ENCODE measurements at places on chromosomes 7 and 10.

GRCh38 chr10:4170181-4170580 is 385.2 kb upstream of the KLF6 start:
- no peak for DNase-seq

GRCh38 chr7:42105554-42106358 is 131.3 kb downstream of the GLI3 start:
- peak; percentile 40 for DNase-seq

- DNase-seq, result peak; percentile 22
Observed at GRCh38 chr7:77409005-77409738, 7.0 kb downstream of the GSAP start.

GRCh38 chr7:1321411-1322239 is 89.0 kb downstream of the UNCX start:
- no peak for DNase-seq

DNA sequence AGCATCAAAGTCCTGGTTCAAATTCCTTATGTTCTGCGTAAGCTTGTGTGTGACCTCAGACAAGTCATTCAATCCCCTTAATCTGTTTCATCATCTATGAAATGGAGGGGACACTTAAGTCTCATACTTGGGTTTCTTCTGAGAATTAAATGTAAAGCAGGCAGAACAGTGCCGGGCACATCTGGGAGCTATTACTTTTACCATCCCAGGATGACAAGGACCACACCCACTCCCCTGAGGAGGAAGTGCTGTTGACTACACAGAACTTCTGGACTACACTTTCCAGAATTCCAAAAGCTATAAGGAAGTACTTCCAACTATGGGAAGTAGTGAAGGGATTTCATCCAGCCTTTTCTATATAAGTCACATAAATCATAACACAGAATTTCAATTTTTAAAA is 294.9 kb downstream of the IPMK start:
- no peak for DNase-seq

- no peak for DNase-seq
Observed at GRCh38 chr7:81120111-81120510, 201.3 kb upstream of the SEMA3C start.

DNA sequence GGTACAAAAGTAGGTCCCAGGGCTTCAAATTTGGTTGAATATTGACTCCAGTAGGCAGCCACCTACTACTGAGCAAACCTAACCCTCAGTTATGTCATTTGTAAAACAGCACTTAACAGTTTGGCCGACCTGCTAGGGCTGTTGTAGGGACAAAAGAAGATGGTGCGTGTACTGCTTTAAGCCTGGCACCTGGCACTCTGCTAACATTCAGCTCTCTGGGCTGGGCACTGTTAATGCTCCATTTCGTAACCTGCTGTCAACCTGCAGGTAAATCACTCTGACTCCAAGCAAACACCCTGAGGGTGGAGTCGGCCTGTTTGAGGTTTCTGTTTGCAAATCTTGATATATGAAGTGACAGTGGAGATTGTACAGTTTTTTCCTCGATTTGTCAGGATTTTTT is 7.2 kb downstream of the ZKSCAN1 start:
- DNase-seq, result no peak

- peak; percentile 6 for DNase-seq
Observed at GRCh38 chr10:88660598-88660884, 3.7 kb upstream of the LIPF start.

- DNase-seq, result no peak
Observed at GRCh38 chr10:63286340-63286739, 153.2 kb downstream of the NRBF2 start.

DNA sequence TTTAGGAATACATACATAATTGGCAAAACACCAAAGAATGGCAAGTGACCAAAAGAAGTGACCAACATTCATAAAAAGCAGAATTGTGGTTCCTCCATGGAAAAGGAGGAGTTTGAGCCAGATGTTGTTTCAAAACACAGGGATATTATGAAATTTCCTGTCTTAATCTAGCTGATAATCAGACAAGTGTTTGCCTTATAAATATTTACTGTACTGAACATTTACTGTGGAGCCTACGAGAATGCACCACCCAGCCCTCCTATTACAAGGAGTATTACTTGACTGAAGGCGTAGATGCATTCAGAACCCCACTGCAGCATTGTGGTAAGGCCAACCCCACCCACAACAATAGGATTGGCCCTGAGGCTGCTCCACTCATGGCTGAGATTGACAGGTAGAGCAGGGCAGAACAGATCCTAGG is 118.9 kb downstream of the AKR1D1 start:
- DNase-seq, result no peak

DNA sequence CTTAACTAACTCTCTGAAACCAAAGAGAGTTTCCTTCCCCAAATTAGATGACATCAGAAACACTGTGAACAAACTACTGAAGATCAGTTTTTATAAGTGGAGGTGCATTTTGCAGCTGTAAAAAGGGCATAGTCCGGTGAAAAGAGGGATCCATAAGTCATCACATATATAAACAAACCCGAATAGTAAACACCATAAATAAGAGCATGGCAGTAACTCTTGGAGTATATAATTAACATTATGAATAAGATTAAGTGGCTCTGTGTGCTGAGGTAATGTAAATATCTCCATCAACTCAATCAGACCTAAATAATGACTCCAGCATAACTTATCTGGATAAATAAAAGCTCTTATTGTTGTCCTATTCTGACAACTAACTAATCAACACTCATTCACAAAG is 43.0 kb upstream of the SHTN1 start:
- no peak for DNase-seq

DNA sequence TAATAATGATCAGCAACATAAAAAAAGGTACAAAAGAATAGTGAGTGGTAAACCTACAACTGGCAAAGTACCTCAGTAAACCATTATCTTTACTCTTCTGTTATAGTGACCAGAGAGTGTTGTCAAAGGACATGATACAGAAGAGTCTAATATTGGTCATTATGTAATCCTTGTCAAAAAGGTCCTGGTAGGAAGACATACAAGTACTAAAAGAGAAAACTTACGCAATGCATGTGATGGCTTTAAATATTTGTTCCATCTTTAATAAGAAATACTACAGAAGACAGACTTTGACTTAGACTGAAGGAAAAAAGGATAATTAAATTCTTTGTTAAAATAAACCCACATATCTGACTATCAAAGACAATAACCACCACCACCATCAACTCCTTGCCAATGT is 6.5 kb downstream of the DOCK4 start:
- no peak for DNase-seq

- peak; percentile 33 for DNase-seq
Observed at GRCh38 chr7:127874951-127875608, 156.2 kb downstream of the LRRC4 start.

- no peak for DNase-seq
Observed at GRCh38 chr10:32459051-32459698, 13.2 kb downstream of the CCDC7 start.

- DNase-seq, result no peak
Observed at GRCh38 chr7:132250480-132251326, 325.6 kb downstream of the PLXNA4 start.

DNA sequence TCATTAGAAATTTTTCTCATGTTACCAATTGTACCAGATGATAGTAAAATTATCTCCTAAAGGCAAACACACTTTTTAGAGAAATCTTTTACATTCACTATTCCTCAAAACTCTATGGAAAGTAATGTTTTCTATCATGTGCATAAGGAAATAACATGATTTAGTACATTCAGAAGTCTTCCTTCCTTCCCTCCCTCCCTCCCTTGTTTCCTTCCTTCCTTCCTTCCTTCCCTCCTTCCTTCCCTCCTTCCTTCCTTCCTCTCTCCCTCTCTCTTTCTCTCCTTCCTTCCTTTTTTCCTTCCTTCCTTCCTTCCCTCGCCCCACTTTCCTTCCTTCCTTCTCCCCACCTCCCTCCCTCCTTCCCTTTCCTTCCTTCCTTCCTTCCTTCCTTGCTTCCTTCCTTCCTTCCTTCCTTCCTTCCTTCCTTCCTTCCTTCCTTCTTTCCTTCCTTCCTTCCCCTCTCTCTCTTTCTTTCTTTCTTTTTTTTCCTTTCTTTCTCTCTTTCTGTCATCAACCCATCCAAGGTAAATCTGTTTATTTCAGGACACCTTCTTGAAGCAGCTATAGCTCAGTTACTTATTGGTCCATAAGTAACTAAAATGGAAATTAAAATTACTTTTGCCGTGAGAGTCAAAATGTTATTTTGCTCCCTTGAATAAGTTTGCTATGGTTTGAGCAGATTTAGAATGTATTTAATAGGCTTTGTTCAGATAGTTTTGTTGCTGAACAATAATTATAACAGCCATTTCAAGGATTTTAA is 197.9 kb downstream of the PLXDC2 start:
- no peak for DNase-seq

DNA sequence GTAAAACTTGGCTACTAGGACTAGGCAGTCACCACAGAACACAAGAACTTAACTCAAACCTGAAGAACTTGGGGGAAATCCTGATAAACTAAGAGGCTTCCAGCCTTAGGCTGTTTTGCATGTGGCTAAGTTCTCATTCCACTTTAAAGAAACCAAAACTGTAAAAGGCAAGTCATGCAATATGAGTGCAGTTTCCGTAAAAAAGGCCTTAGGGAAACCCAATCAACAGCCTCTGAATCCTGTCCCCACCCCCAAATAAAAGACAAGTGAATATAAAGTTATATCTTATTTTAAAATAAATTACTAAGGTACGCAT is 95.1 kb downstream of the USP6NL start:
- DNase-seq, result no peak

DNA sequence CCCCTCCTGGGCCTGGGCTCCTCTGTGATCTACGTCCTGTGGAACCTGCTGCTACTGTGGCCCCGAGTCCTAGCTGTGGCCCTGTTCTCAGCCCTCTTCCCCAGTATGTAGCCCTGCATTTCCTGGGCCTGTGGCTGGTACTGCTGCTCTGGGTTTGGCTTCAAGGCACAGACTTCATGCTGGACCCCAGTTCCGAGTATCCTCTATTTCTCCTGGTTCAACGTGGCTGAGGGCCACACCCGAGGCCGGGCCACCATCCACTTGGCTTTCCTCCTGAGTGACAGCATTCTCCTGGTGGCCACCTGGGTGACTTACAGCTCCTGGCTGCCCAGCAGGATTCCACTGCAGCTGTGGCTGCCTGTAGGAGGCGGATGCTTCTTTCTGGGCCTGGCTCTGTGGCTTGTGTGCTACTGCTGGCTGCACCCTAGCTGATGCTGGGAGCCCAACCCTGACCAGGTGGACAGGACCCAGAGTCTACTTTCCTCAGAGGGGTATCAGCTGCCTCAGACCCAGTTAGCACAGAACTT is 37.8 kb upstream of the MMD2 start:
- no peak for DNase-seq

- DNase-seq, result no peak
Observed at GRCh38 chr10:43055991-43056567, 20.8 kb upstream of the RET start.

DNA sequence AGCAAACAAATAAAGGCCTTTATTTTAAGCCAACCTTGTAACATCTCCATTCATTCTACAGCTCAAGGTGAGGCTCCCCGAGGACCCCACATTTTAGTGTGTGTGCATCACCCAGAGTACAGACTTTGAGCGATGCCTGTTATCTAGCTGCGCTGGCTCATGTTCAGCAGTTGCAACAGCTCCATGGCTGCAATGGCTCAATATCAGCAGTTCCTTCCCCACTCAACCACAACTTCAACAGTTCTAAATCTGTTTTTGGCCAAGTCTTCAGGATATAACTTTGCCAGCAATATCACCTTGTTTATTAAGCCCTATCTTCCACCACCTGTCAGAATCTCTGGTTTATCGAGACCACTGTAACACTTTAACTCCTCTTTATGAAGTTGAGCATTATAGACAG is 95.8 kb downstream of the WNT2 start:
- DNase-seq, result peak; percentile 45

DNA sequence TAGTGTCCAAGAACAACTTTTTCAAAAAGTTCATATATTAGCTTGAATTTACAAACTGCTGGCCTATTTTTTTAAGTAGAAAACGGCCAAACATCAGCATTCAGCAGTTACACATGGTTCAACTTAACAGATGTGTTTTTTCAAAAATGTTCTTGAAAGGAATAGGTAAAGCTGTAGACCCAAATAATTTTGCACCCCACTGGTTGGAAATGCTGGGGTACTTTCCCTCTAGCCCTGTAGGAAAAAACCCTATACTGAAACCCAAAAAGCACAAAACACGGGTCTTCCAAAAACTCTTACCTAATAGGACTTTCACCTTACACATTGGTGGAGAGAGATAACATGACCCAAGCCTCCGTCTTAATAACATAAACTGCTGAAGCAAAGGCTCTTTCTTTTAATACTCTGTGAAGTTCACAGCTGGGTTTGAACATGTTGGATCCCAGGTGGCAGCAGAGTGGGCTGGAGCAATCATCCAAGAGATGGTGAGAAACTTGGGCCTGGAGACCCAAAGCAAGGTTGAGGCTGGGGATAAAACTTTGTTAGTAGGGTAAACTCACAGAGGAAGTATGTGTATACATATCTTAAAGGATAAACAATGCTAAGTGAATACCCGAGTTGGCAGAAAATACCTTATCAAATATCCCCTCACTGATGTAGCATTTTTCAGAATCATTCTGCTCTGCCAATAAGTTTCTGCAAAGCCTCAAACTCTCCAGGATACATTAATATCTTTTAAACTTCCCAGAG is 629 bp upstream of the DNAJC9 start:
- no peak for DNase-seq

Measured in GM03348 (cell line).